ENCODE measurements at places on chromosomes 6 and 20.

- no peak for DNase-seq
Measured at GRCh38 chr6:11802886-11803590, 24.4 kb upstream of the ADTRP start.

- DNase-seq: no peak
Measured at GRCh38 chr6:35174088-35174434, 32.9 kb upstream of the TCP11 start.

DNA sequence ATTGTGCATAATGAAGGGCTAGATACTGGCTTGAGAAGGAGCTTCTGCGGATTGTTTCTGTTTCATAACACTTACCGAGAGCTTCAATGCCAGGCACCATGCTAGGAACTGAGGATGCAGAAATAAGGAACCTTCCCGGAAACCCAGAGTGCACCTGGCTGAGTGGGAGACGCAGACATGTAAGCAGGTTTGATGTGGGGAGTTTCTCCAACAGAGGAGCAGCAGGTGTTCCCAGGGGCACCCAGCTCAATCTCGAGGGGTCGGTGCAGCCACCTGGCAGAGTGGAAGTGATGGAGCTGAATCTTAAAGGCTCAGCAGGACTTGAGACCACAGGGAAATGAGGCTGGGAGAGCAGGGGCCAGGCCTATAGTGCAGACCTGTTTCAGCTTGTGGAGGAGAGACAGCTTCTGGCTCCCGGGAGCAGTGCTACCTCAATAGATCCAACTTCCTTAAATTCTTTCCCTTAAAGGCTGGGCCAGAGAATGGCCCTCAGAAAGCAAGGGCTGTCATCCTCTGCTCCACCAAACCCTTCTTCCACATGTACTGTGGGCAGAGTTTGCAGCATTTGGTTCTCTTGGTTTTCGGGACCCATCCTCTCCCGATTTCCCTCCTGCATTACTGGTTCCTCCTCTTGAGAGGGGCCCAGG is 27.8 kb upstream of the SRC start:
- no peak for DNase-seq

DNA sequence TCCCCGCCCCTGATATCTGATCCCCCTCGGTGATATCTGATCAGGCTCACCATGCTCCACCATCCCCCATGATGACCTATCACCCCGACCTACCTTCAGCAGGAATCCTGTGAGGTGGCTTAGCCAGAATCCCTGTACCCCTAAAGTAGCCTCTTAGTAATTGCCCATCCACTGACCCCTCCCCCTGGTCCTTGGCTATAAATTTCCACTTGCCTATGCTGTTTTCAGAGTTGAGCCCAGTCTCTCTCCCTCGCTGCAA is 177.5 kb upstream of the GGTLC1 start:
- no peak for DNase-seq

GRCh38 chr20:10079964-10080363 is 45.2 kb downstream of the ANKEF1 start:
- no peak for DNase-seq

GRCh38 chr6:14384175-14384949 is 266.8 kb downstream of the CD83 start:
- no peak for DNase-seq
